Mucosa of descending colon (tissue), 3 donors: ENCODE measurements at places on chromosomes 4 and X. TPM values are rescaled to one million over a fixed set of nuclear protein-coding genes. Genes with fewer than 3 reads are reported as not detected.

The PHEX gene
- 0.19 TPM for total RNA-seq

The PTCHD1 gene
- 0.63 TPM for total RNA-seq

The NMU gene
- 1.5 TPM for total RNA-seq

The TMEM47 gene
- total RNA-seq, result 43.4 TPM

The NSUN7 gene
- 11.7 TPM for total RNA-seq

The LDB2 gene
- 19.9 TPM for total RNA-seq

The NIPAL1 gene
- total RNA-seq, result 24.1 TPM

The FGFRL1 gene
- 14.7 TPM for total RNA-seq

The MTTP gene
- total RNA-seq, result 0.22 TPM

GRCh38 chr4:88737307-88737941 is 39.8 kb upstream of the NAP1L5 start:
- DNase-seq, result peak; percentile 27

DNA sequence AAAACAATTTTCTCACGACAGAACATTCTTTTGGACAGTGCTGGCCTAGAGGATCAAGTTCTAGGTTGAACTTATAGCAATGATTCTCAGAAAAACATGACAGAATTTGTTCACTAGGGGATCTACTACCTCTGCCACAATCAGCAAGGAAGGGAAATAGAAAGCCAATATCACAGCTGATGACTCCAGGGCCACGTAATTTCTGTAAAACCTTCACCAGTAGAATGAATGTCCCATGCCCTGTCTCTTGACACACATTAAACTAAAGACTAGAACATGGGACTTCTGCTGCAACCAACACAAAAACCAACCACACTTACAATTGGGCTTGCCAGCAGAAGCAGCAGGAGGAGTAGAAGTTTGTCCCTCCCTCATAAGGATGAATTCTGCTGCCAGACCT is 86.0 kb upstream of the NPFFR2 start:
- no peak for DNase-seq

DNA sequence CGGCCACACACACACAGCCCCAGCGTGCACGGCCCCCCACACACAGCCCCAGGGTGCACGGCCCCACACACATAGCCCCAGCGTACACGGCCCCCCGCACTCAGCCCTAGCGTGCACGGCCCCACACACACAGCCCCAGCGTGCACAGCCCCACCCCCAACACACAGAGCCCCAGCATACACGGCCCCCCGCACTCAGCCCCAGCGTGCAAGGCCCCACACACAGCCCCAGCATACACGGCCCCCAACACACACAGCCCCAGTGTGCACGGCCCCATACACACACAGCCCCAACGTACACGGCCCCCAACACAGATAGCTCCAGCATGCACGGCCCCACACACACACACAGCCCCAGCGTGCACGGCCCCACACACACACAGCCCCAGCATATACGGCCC is 17.6 kb downstream of the GAK start:
- peak; percentile 45 for DNase-seq

DNA sequence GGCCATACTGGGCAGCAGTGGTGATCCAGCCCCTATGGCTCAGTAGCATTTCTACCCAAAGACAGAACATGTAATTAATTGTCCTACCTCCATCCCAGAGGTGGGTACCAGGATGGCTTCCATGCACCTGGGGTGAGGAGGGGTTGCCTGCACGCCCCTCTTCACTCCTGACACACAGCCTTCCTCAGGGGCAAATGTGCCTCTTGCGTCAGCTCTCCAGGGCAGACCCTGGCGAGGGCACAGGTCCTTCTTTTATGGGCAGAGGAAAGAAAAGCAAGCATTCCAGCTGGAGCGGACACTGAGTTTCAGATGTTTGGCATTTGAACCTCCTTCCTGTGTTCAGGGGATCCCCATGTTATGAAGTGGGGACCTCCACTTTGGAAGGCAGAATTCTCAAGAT is 95.6 kb downstream of the PHKA2 start:
- DNase-seq, result no peak

- no peak for DNase-seq
Measured at GRCh38 chr4:76879731-76880364, 18.1 kb downstream of the SOWAHB start.

DNA sequence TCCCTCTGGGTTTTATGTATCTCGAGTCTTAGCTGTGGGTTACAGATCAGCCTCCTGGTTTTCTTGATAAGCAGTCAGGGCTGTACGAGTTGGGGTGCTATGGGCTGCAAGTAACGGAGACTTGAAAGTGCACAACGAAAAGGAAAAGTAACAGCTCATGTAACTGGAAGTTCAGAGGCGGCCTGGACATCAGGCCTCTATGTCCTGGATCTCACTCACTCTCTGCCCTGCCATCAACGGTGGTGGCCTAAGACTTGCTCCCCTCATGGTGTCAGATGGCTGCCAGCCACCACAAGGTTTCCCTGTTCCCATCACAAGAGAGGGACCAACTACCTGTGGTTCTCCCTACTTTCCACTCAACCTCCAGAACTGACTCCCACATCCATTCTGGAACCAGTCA is 4.8 kb downstream of the PPP2R2C start:
- DNase-seq, result no peak

- no peak for DNase-seq
Measured at GRCh38 chr4:182600856-182601255, 316.3 kb downstream of the DCTD start.

DNA sequence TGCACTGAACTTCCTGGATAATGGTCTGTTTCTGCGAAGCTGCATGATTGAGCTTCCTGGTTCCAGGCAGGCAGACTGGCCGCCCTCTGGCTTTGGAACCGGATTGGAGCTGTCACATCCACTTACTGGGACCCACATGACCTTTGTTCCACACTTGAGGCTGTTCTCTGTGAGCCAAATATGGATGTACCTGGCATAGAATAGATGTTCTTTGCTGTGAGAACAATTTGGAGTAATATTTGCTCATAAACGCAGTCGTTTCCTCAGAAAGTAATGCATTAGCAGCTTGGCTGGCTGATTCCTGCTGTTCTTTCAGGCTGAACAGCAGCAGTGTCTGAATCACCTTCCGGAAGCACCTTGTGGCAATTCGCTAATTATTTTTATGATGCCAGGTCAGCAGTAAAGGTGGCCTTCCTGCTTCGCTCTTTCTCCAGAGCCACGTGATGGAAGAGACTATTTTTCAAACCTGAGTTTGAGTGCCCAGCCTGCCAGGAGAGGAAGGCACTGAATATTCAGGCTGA is 78.1 kb upstream of the BOD1L1 start:
- DNase-seq, result peak; percentile 77

DNA sequence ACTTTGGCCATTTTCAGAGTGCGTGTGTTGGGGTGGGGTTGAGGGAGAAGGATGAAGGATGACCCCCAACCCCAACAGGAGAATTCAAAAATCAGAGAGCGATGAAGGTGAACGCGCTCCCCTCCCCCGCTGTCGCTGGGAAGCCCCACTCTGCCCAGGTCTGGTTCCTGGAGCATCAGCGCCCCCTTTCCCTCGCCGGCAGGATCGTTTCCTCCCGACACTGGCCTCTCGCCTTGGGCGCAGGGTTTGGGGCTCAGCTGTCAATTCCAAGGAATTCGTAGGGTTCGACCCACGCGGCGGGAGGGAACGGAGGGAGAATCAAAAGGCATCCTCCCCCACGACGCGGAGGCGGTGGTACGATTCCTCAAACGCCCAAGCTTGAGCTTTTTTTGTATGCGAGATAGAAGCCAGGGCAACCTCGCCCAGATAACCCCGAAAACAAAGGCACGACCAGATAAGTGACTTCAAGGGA is 1.0 kb upstream of the PDGFRA start:
- peak; percentile 71 for DNase-seq

GRCh38 chrX:136115904-136116297 is 31.4 kb upstream of the FHL1 start:
- no peak for DNase-seq

GRCh38 chr4:147683188-147683591 is 773 bp downstream of the PRMT9 start:
- DNase-seq, result no peak

- no peak for DNase-seq
Measured at GRCh38 chr4:144575181-144575580, 70.8 kb upstream of the HHIP start.
